HepG2 (cell line): ENCODE measurements at places on chromosomes 11 and 22. TPM values are rescaled to one million over a fixed set of nuclear protein-coding genes. Genes with fewer than 3 reads are reported as not detected.

GRCh38 chr11:67505605-67506396 lies 638 bp upstream of the PITPNM1 start:
- DNase-seq, result peak; percentile 80

- DNase-seq, result no peak
Observed at GRCh38 chr11:23944923-23945322, 551.9 kb upstream of the LUZP2 start.

DNA sequence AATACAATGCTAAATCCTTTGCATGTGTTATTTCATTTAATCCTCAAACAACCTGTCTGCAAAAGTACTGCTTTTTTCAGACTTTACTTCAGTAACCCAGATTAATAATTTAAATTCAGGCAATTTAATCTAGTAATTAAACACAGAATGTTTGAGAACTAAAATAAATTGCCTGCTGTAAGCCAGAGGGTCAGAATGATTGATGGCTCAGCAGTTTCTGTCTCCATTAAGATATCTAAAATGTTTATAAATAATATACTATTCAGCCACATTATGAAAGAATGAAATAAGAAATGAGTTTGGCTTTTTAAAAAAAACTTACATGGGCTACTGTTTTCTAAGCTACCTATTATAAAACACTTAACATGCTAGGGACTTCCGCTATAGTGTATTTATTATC lies 846.0 kb downstream of the FAM181B start:
- no peak for DNase-seq

DNA sequence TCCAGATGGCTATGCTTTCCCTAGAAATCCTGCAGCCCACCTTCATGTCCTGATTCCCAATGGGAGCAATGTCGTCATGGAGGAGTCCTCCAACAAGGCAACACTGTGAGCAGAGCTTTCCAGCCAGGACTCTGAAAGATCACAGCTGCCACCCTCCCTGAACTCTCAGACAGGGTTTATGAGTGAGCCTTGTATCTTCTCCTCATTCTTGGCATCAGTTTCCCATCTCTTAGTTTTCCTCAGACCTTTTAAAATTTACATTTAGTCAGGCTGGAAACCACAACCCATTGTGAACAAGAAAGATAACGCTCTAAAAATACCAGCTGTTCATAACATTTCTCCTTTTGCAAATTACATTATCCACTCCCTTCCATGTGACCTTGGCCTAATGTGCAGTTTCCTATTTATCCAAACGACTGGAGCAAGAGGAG lies 15.6 kb upstream of the LYVE1 start:
- no peak for DNase-seq

DNA sequence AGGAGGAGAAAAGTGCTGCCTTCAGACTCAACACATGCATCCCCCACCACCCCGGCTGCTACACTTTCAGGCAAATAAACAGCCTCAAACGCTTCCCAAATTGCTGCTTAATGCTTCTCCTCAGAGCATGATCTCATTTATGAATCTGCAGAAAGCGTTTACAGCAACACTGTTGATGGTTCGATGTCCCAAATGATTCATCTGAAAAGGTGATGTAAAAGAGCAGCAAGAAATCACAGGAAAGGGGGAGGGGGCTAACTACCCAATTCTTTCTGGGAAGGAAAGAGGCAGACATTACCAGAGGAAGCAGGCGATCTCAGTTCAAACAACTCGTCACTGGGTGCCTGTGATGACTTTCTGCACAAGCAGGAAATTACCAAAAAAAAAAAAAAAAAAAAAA lies 119.6 kb downstream of the TENM4 start:
- DNase-seq, result no peak

- DNase-seq, result peak; percentile 6
Observed at GRCh38 chr11:61538636-61538961, 30.1 kb downstream of the LRRC10B start.

GRCh38 chr11:97202613-97203292 lies 812.9 kb downstream of the JRKL start:
- no peak for DNase-seq

GRCh38 chr11:62926680-62927455 lies 5.7 kb upstream of the CHRM1 start:
- no peak for DNase-seq

GRCh38 chr11:29634244-29634643 lies 382.6 kb downstream of the KCNA4 start:
- DNase-seq, result no peak

- no peak for DNase-seq
Observed at GRCh38 chr11:126054882-126055281, 7.8 kb downstream of the CDON start.

The TMPRSS6 gene
- total RNA-seq, result 1.5 and 4.2 TPM in 2 replicates

The NCF4 gene
- total RNA-seq, result not detected in 2 replicates

The MYBPC3 gene
- not detected in 2 replicates for total RNA-seq

The ALX4 gene
- total RNA-seq, result not detected in 2 replicates

The ARHGAP42 gene
- total RNA-seq, result 4.3 and 4.8 TPM in 2 replicates

The TMEM45B gene
- 17.3 and 29.1 TPM in 2 replicates for total RNA-seq

The SCGB1D2 gene
- total RNA-seq, result not detected in 2 replicates

The OR51I1 gene
- total RNA-seq, result not detected in 2 replicates

The HARBI1 gene
- total RNA-seq, result 4.8 and 6.9 TPM in 2 replicates
